ENCODE measurements at places on chromosomes 1 and 21.
A peak's percentile ranks its signal among the peaks of the same experiment; 100 is the strongest.

- DNase-seq, result no peak
Observed at GRCh38 chr21:40095477-40095876, 228.2 kb downstream of the PCP4 start.

- no peak for DNase-seq
Observed at GRCh38 chr1:150688763-150689162, 8.2 kb downstream of the GOLPH3L start.

GRCh38 chr21:29250636-29251035 lies 48.1 kb upstream of the BACH1 start:
- DNase-seq, result no peak

- DNase-seq, result no peak
Observed at GRCh38 chr1:204685236-204686006, at the start of gene LRRN2. LRRN2 (minus strand) TSS chr1:204685738; CDS start chr1:204619992, 65,746 bp downstream.

DNA sequence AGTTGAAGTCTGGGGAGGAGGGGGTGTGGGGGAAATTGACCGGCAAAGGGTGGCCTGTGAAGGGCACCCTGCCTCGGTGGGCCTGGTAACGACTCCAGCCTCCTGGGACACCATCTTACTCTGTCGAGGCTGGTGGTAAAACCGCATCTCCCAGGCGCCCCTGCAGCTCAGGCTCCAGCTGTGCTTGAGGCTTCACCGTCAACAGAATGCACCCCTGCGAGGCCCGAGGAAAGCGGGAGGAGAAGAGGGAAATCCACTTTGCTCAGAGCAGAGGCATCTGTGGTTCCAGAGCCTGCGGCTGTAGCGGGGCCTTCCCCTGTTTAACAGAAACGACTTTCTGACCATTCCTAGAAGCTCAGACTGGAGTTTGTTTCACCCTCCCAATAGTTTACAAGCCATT lies 165.6 kb downstream of the NPHP4 start:
- no peak for DNase-seq

GRCh38 chr1:160704250-160704649 lies 7.4 kb downstream of the CD48 start:
- DNase-seq, result no peak

DNA sequence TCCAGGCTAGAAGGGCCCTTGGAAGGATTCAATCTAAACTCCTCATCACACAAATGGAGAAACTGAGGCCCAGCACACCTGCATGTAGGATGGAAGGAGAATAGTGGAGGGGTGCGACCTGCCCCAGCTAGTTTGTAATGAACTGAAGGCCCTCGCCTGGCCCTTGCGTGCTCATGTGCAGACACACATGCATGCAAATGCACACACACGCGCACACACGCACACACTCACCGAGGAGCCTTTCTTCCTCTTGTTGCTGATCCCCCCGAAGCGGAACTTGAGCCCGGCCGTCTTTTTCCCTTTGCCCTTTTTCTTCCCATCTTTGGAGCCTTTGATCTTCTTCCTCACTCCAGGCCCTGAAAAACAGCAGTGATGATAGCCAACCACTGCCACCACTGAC lies 27.9 kb downstream of the CHD5 start:
- no peak for DNase-seq

GRCh38 chr1:241391926-241392710 lies 35.1 kb upstream of the RGS7 start:
- DNase-seq, result no peak

DNA sequence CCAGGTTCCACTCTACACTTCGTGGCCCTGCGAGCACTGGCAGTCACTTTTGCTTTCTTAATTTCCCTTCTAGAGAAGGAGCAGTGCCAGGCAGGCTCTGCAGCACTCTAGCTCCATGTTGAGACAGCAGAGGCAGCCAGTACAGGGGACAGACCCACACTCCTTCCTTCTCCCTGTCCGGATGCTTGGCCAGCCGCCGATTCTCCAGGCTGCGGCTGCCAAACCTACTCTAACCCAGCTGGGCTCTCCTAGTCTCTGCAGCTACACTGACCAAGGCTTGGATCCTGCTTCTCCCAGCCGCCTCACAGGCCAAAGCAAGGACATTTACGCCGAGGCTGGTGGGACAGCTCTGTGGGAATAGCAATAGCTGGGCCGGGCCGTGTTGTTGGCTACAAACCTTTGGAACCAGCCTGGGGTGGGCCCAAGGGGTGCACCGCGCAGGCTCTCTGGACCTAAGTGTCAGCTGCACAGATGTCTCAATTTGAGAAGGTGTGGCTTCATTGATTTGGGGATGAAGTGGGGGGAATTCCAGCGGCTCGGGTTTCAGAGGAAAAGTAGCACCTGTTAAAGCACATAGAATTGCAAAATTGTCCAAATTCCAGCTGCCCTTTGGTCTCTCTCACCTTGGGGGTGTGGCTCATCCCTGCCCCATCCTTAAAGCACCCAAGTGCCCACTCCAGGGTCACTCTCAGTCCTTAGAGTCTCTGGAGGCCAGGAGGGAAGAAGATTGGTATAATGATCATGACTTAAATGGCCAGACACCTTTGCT lies 3.2 kb downstream of the BARHL2 start:
- no peak for DNase-seq

GRCh38 chr1:223062177-223062576 lies 80.9 kb downstream of the TLR5 start:
- DNase-seq, result no peak

- no peak for DNase-seq
Observed at GRCh38 chr1:225635649-225636048, 17.3 kb downstream of the ENAH start.

DNA sequence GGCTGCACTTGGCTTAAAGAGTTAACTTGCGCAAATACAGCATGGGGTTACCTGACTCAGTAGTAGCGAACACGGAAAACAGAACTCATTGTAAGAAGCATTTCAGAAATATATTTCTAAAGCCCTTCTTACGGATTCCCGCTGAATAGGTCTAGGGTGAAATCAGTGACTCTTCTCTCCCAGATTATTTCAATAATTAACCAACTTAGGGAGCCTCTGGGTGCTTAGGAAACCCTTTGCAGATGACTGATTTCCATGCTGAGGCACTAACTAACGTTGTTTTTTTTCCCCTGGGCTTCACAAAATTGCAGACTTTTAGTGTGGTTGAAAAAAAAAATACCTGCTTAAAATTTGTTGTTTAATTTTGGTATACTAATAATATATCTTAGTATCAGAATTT lies 40.3 kb downstream of the BTG3 start:
- DNase-seq, result no peak

GRCh38 chr1:155079487-155080311 lies 1.1 kb downstream of the EFNA3 start:
- no peak for DNase-seq

- DNase-seq, result no peak
Observed at GRCh38 chr1:119946724-119947123, 50.4 kb upstream of the ADAM30 start.

DNA sequence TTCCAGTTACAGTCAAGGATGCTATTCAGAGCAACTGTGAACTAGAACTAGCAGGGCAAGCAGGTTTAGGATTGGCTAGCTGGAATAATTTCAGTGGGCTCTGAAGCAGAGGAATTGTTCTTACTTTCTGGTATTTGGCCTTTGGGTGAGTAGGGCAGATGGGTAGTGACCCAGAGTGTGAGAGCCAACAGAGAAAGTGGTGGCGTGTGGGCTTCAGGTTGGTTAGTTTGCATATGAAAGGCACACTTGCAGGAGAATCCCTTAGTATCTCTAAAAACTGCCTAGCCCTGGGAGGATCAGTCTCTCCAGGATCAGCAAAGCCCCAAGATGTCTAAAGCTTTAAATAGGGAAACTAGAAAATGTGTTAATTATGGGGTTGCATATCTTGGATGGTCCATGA lies 67.6 kb upstream of the LRRC8B start:
- DNase-seq, result no peak

- no peak for DNase-seq
Observed at GRCh38 chr1:229437443-229437842, 3.5 kb upstream of the ACTA1 start.

DNA sequence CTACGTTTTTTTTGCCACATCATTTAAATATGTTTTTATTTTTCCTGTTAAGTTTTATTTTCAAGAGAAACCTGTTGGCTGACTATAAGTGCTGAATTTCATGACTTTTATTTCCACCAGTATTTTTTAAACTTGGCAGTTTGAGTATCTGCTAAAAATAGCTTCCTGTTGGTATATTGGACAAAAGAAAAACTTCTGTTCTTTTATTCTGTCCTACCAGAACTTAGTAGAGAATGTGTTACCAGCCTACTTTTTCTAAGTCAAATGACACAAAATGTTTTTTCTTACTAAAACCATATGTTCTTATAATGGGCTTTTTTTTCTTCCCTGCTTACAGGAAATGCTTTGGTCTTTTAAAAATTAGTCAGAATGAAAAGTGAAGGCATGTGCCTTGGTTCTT lies 7.6 kb downstream of the DR1 start:
- no peak for DNase-seq

GRCh38 chr1:3668585-3669300 lies 16.4 kb downstream of the TP73 start:
- no peak for DNase-seq

DNA sequence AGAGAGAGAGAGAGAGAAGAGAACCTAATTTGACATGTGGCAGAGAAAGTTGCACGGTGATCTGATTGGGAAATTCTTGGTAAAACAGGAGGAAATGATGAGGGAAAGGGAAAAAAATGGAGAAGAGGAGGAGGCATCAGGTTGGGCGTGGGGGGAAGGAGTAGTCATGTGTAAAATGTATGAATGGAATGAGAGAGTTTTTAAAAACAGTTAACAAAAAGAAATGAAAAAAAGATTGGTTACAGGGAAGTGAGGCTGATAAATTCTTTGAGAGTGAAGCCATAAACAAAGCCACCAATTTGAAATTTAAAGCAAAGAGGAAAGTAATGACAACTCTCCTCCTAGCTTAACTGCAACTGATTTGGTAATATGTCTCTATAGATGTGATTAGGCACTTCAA lies 409.2 kb downstream of the USH2A start:
- no peak for DNase-seq

- no peak for DNase-seq
Observed at GRCh38 chr1:76012341-76013205, 62.0 kb upstream of the ST6GALNAC3 start.

DNA sequence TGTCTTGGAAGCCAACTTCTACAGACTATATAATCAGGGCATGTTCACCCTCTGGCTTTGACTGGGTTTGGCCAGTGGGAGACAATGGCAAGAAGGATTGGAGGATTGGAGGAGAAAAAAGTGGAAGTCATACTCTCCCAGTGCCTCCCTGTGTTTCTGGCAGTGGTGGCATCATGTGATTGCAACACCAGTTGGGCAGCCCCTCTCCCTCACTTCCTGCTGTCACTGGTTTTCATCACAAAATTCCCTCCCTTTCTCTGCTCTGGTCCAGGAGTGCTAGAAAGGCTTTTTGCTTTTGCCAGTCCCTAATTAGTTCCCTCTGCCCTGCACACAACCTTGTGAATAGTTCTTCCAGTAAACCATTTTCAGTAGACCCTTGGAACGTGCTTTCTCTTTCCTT lies 3.7 kb upstream of the QSOX1 start:
- DNase-seq, result no peak

DNA sequence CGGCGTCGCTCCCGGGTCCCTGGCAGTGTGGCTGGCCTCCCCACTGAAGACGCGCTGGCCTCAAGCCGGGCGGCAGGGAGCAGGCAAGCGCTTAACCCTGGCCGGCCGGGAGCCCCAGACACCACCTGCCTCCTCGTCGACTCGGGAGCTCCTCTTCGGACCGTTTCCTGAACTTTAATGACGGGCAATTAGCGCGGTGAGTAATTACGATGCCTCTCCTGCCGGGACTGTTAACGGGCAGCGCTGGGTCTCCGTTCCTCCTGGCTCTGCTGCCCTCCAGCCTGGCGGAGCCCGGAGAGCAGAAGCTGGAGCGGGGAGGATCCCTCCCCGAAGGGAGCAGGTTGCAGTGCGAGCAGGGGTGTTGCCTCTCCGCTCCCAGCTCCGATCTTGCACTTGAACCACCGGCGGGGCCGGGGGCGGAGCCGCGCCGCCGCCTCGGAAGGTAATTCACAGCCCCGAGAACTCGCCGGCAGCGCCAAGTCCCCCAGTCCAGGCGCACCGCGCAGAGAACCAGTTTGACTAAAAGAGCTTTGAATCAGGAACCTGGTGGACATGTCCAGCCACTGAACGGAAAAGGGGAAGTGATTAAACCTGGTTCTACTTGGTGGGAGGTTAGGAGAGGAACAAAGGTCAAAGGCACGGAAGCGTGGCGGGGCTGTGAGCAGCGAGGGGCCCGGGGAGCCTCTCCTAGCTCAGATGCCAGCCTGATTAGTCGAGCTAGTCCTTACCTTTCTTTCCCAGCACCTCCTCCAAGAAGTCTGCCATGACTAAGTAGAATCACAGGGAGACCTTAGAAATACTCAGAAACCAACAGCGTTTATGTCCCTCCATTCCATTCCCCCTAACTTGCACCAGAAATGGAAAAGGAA lies 18.3 kb upstream of the PLEKHA6 start:
- no peak for DNase-seq

DNA sequence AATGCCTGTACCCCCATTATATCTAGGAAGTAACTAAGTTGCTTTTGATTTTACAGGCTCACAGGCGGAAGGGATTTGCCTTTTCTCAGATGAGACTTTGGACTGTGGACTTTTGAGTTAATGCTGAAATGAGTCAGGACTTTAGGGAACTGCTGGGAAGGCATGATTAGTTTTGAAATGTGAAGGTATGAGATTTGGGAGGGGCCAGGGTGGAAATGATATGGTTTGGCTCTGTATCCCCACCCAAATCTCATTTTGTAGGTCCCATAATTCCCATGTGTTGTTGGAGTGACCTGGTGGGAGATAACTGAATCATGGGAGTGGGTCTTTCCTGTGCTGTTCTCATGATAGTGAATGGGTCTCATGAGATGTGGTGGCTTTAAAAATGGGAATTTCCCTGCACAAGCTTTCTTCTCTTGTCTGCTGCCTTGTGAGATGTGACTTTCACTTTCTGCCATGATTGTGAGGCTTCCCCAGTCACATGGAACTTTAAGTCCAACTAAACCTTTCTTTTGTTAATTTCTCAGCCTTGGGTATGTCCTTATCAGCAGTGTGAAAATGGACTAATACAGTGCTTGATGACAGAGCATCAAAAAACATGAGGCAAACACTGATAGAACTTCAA lies 1119.5 kb downstream of the PLA2G4A start:
- DNase-seq, result no peak

GRCh38 chr1:172180501-172181285 lies 239.8 kb upstream of the C1orf105 start:
- peak; percentile 15 for DNase-seq

GRCh38 chr1:221699577-221699976 lies 42.3 kb downstream of the DUSP10 start:
- DNase-seq, result no peak

- no peak for DNase-seq
Observed at GRCh38 chr1:91937613-91938012, 11.6 kb upstream of the BRDT start.
